ENCODE measurements at places on chromosomes 2 and 18.

DNA sequence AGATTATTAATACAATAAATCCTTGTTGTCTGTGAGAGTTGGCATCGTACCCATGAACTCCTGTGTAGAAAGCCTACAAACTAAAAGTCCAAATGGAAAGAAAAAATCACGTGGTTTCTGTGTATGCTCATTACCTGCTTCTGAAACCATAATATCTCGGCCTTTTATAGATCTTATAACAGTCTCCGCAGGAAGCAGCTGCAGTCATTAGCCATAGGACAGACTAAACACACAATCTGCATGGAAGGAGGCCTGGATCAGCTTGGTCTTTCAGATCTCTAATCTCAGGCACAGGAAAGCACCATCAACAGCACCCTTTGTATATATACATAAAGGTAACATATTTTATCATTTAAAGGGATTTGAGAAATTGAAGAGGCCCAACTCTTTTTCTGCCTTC is 508.9 kb upstream of the TCF4 start:
- no peak for DNase-seq

DNA sequence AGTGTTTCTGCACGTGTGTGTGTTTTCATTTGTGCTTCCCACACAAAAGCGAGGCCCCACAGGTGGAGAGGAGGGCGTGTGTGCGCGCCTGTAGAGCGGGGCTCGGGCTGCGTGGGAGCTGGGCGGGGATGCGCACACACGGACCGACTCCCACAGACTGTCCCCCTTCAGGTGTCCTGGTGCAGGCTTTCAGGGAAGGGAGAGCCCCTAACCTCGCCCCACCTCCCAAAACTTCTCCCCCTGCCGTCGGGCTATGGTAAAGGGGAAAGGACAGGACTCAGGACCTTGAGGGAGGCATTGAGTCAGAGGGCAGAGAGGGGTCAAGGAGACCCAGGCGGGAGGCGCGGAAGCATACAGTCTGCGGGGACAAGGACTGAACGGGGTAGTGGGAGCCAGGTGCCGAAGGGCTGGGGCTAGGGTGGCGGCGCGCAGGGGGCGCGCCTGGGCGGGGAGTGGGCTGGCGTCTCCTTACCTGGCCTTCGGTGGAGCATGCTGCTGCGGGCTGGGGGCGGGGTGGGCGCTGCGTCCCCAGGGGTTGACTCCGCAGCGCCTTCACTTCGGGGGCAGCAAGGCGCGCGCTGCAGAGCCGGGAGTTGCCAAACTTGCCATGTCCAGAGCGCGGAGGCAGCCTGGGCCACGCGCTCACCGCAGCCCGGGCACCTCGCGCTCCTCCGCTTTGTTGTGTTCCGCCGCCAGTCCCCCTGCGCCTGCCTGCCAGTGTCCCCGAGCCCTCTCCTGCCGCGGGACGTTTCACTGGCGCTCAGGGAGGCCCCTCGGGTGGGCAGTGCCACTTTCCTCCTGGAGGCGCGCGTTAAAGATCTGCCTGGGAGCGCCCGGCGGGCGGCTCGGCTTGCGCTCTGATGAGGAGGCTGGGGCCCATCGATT is 302.0 kb downstream of the NCKAP5 start:
- no peak for DNase-seq

DNA sequence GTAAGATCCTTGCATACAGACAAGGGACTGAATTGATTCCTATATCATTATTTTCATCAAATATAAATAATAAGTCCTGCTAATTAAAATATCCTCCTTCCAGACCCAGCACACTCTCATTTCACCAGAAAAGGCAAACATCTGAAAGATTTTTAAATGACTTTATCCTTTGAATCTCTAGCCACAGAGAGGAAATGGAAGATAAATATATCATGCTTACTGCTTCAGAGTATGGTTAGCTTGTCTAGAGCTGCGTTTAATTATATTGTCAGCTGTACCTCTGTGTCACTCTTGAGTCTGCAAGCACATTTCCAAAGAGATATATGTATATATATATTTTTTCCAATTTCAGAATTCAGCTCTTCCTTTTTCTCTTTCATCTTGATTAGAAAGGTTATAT is 232.7 kb downstream of the TRIB2 start:
- no peak for DNase-seq

DNA sequence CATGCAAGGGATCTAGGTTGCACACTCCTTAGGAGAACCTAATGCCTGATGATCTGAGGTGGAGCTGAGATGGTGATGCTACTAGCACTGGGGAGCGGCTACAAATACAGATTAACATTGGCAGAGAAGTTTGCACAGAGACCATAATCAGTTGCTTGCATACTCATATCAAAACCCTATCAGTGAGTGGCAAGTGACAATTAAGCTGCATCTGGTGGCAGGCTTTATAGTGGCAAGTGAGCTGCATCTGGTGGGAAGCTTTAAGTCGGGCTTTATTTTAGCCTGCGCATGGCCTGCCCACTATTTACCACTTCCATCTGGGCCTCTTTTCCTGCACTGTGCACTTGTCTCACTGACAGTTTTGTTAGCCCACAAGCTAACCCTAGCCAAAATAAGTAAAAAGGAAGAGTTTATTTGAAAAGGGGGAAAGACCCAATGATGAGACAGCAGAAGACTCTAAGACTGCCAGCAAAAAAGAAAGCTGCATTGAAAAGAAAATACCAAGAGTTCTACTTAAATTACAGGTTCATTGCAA is 140.9 kb upstream of the B3GNT2 start:
- no peak for DNase-seq

- DNase-seq = no peak
Measured at GRCh38 chr18:24259869-24260641, 121.2 kb downstream of the CABYR start.

GRCh38 chr2:1886405-1886992 is 142.2 kb upstream of the PXDN start:
- no peak for DNase-seq

GRCh38 chr2:208266553-208266893 is 468 bp downstream of the PIKFYVE start:
- DNase-seq = no peak

GRCh38 chr2:134201533-134201932 is 52.3 kb upstream of the MGAT5 start:
- DNase-seq = no peak

GRCh38 chr2:17894556-17894955 is 16.1 kb downstream of the KCNS3 start:
- DNase-seq = no peak

DNA sequence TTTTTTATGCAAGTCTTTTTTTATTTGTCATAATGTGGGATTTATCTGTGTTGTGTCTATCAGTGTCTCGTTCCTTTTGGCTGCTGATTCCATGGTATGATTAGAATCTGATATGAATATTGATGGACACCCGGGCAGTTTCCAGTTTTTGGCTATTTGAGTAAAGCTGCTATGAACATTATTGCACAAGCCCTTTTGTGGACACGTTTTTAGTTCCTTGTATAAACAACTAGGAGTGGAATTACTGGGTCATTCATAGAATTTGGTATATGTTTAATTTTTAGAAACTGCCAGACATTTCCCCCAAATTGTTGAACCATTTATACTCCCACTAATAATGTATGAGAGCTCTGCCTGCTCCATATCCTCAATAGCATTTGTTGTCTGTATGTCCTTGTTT is 26.6 kb downstream of the HK2 start:
- no peak for DNase-seq

GRCh38 chr18:58591286-58591685 is 37.6 kb downstream of the ALPK2 start:
- DNase-seq = no peak

DNA sequence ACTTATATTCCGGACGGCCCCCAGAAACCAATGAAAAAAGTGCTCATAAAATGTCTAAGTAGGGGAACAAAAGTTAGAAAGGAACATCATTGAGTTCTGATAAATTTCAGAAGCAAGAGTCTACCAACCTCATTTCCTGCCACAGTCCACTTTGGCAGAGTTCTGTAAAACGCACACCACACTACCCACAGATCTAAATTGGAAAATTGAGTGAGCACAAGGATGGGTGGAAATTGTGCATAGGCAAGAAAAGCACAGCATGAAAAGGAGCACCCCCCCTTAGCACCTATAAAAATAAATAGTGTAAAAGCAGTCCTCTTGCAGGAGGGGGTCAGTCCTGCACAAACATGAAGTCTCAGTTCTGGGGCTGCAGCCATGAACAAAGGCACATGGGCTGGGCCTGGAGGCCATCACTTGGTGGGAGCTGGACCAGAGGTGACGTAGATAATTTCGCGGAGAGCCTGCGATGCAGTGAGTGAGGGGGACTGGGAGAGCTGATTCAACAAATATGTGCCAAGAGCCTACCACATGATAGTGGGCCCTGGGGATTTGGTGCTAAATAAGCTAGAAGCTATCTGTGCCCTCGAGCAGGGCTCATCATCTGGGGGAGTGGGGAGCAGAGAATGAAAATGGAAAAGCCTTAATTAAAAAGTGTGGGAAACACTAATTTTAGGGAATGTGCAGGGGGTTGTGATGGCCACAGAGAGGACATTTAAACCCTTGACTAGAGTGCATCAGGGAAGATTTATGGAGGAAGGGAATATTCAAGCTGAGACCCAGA is 48.9 kb upstream of the SPP2 start:
- no peak for DNase-seq

- no peak for DNase-seq
Measured at GRCh38 chr2:24432121-24432520, 58.9 kb upstream of the NCOA1 start.

GRCh38 chr2:68684197-68684596 is 40.8 kb downstream of the PROKR1 start:
- DNase-seq = no peak

- no peak for DNase-seq
Measured at GRCh38 chr2:1683297-1683696, 61.0 kb downstream of the PXDN start.

GRCh38 chr2:30577151-30577550 is 130.1 kb downstream of the LCLAT1 start:
- no peak for DNase-seq

- no peak for DNase-seq
Measured at GRCh38 chr18:8142131-8142711, 467.0 kb upstream of the RAB12 start.

DNA sequence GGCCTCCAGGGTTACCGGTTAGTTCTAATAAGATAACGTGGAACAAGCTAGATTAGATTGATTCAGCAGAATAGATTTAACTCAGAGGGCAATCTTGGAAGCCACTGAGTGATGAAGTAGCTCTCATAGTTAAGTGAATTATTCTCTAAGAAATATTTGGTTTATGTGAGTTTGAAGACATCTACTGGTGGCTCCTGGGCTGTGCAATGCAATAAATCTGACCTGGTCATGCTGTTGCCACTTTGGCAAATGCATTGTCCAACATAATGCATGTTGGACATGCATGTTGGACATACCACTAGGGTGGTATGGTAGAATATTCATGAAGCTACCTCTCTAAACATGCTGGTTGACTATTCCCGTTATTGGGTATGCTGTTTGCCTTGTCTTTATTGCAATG is 493.7 kb upstream of the VRK2 start:
- DNase-seq = no peak

DNA sequence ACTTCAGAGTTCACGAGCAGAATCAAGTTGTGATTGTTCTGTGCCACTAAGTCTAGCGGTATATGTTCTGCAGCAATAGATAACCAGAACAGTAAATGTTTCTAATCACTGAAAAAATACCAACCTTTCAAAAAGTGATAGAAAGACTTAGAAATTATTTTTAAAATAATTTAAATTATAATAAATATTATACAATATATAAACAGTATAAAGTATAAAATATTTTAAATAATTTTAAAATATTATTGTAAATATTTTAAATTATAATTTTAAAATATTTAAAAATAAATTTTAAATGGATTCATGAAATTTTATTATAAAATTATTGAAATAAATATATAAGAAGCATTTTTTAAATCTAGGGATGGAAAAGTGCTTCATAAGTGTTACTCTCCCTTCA is 126.3 kb upstream of the ID2 start:
- DNase-seq = no peak

GRCh38 chr18:74493689-74494088 is 2.5 kb upstream of the CNDP2 start:
- DNase-seq = peak; percentile 43

- DNase-seq = no peak
Measured at GRCh38 chr2:145910416-145910815, 1390.5 kb upstream of the ZEB2 start.

- DNase-seq = no peak
Measured at GRCh38 chr2:197838579-197838978, 34.2 kb downstream of the PLCL1 start.

GRCh38 chr2:96923810-96924774 is 54.2 kb upstream of the SEMA4C start:
- DNase-seq = peak; percentile 65

GRCh38 chr2:229118927-229119326 is 152.2 kb downstream of the PID1 start:
- DNase-seq = no peak

DNA sequence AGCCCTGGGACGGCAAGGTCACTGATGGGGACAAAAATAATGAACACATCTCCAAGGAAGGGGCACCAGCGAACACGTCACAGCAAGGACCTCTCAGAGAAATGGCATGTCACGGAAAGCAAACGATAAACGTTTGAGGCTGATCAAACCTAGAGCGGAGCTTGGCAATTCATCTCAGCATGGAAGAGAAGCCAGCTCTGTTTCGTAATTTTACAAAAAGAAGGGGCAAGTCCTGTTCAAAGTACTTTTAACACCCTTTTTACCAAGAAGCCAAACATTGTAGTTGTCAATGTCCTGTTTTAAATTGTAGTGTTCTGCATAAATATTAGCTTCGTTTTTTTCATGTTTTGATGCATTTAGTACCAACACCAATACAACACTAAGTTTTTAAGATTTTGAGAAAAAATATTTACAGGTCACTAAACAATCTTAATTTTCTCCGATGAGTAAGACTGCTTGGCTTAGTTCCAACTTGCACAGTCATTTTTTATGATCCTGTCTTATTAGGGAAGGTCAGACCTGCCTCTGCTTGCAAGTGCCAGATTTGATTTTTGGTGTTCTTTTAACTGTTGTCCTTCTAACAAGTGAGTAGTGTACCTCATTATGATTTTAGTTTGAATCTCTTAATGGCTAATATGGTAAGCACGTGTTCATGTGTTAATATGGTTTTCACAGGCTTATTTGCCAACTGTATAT is 818.5 kb upstream of the SALL3 start:
- DNase-seq = no peak

DNA sequence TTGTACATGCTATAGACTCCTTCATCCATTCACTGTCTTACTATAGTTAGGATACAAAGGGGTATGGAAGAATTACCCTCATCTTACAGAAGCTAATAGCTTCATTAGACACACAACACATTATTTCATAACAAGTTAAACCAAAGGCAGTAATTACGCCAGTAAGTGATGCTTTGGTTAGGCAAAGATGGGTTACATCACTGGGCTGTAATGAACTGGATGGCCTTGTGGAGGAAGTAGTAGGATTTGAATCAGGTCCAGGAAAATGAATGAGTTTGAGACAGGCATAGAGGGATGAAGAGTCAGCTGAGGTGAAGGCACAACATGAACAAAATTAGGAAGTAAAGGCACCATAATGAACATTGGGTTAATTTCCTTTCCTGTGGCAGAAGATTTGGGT is 80.1 kb downstream of the SOCS6 start:
- no peak for DNase-seq

DNA sequence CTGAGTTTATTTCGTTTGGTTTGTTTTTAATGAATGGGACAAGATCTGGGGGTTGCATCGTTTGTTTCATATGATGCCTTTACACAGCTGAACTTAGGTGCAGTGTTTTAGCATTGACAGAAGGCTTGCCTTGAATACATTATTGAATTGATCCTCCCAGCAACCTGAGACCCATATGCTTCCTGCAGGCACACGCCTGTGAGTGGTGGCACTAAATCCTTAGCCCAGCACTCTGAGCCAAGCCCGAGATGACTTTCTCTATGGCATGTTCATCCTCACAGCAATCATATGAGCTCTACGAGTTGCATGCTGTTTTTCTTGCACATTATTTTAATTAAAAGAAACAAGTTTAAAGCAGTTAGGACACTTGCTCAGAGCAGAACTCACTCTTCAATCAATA is 47.8 kb upstream of the AGAP1 start:
- no peak for DNase-seq

All from activated naive CD4-positive, alpha-beta T cell treated with anti-CD3 and anti-CD28 coated beads, Interleukin-2, amount 50 U/mL, for 72 hours (primary cell).